ENCODE measurements at places on chromosomes 12 and 14. TPM values are rescaled to one million over a fixed set of nuclear protein-coding genes. Genes with fewer than 3 reads are reported as not detected.

The CELA1 gene
- total RNA-seq: not detected

The SERPINA1 gene
- total RNA-seq: 18.1 TPM

The RPL10L gene
- total RNA-seq: not detected

The CISTR gene
- total RNA-seq: not detected

The FANCM gene
- total RNA-seq: 1.4 TPM

The ADSS1 gene
- total RNA-seq: 3.4 TPM

The MANSC1 gene
- 5.4 TPM for total RNA-seq

All from kidney epithelial cell (primary cell).